ENCODE measurements at places on chromosomes 5 and 9. TPM values are rescaled to one million over a fixed set of nuclear protein-coding genes. Genes with fewer than 3 reads are reported as not detected.

The DMRTA1 gene
- 0.14 TPM for total RNA-seq

GRCh38 chr5:166992874-166993722, 1298.3 kb upstream of the WWC1 start:
- no peak for DNase-seq

- no peak for DNase-seq
These were observed 105.6 kb upstream of the GDNF start for GRCh38 chr5:37945446-37945845.

GRCh38 chr5:99179206-99179605, 250.4 kb upstream of the CHD1 start:
- no peak for DNase-seq

GRCh38 chr5:132281856-132282614, 12.2 kb upstream of the SLC22A4 start:
- DNase-seq: no peak

DNA sequence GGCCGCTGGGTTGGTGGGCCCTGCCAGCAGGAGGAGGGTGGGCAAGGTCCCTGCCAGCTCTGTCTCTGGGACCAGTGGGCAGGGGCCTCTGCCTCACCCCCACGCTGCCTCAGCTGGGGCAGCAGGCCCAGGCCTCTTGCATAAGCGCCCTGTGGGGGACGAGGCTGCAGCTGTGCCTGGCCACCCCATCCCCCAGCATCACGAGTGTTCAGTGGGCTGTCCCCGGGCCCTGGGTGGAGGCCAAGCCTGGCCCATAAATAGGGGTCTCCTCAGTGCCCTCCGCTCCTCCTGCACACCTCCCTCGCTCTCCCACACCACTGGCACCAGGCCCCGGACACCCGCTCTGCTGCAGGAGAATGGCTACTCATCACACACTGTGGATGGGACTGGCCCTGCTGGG, at the start of gene PTGDS:
Gene PTGDS, plus strand, starts transcription at position 282 of the 400 bp plus-strand sequence. Its CDS starts 75 bp downstream, at position 357.
- no peak for DNase-seq
